ENCODE measurements at places on chromosomes 2 and 18. TPM values are rescaled to one million over a fixed set of nuclear protein-coding genes. Genes with fewer than 3 reads are reported as not detected.
A peak's percentile ranks its signal among the peaks of the same experiment; 100 is the strongest.

TOGARAM2 gene
- 2.4 TPM for polyA plus RNA-seq

PXDN gene
- 154 TPM for polyA plus RNA-seq

AMER3 gene
- 0.03 TPM for polyA plus RNA-seq

- DNase-seq, result no peak
Observed at GRCh38 chr2:210715560-210716082, 159.2 kb downstream of the CPS1 start.

DNA sequence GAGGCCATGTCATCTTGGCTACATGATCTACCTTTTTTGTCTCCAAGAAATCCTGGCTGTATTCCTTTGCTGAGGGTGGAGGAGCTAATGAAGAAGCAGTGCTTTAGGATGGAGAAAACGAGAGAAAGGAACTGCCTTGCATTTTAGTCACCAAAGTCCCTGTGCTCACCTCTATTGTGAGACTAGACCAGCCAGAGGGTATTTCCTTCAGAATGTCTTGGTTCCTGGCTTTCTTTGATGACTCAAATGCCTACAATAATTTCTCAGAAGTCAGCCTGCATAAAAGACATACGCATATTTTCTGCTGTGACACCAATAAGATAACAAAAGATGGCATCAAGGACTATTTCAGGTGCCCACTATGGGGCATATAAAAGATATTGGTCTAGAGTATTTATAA lies 10.8 kb downstream of the SF3B6 start:
- no peak for DNase-seq

DNA sequence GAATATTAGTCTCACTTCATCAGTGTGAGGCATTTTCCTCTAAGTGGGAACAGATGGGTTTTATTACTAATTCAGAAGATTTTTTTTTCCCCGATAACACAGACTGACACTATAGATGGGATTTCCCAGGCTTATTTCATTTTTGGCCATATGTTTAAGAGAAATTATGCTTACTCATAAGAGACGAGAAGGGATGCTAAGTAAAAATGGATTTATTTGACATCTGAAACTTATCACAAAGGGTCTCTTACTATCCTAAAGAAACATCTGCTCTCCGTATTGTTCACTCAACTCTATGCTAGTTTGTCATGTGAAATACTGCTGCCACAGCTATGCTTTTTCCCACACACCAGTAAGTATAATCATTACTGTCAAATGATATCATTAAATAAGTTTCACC lies 1476.3 kb downstream of the LRP1B start:
- no peak for DNase-seq

- DNase-seq, result no peak
Observed at GRCh38 chr2:109265369-109265768, 136.4 kb downstream of the SH3RF3 start.

GRCh38 chr2:164542581-164543021 lies 78.7 kb downstream of the GRB14 start:
- DNase-seq, result no peak

DNA sequence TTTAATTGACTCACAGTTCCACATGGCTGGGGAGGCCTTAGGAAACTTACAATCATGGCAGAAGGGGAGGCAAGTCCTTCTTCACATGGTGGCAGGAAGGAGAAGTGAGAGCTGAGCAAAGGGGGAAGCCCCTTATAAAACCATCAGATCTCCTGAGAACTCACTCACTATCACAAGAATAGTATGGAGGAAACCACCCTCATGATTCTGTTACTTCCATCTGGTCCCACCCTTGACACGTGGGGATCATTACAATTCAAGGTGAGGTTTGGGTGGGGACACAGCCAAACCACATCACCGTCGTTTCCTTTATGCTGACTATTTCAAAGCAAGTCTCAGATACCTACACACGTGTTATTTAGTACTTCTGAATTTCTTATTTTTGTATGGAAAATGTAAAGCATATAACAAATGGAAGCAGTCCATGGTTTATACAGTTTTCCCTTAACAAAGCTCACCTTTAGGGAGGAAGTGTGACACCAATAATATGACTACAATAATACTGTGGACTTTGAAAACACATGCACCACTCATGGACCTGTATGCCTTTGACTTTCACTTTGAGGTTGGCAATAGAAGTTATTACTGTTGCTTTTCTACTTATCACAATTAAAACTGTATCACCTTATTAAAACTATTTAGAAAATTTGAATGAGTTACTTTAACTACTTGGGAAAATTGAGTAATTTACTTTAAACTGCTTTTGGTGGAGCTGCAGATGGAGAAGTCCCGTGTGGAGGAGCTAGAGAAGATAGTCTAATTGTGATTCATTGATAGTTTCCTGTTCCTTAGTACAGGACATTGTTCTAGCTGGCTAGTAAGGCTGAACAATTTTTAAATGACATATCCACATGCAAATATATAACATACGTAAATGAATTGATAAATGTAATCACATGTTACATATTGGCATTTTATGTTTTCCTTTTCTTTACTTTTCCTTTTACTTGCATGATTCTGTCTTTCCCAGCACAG lies 37.3 kb downstream of the MTCL1 start:
- no peak for DNase-seq

DNA sequence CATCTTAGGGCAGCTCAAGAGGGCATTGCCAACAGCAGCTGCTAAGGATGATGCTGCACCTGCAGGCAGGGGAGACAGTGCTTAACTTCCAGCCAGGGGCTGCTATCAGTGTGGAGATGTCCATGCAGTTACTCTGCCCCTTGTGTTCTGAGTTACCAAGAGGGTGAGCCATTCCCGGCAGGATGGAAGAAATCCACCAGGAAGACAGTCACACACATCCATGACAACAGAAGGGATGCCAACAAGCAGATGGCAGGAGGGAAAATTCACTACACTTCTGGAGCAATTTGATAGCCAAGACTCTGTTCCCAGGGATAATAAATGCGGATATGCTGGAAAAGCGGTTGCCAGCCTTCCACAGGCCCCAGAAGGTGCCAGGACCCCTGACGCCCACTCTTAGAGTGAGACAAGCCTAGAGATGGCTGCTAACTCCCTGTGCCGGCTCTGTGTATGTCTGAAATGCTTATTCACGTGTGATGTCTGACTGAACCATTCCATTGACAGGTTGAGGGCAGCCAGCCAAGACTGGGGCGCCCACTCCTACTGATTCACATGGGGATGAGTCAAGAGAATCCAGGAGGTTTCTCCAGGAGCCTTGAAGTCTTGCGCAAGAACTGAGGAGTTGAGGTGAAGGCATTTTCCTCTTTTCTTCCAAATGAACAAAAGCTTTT lies 24.5 kb downstream of the LOXHD1 start:
- no peak for DNase-seq

DNA sequence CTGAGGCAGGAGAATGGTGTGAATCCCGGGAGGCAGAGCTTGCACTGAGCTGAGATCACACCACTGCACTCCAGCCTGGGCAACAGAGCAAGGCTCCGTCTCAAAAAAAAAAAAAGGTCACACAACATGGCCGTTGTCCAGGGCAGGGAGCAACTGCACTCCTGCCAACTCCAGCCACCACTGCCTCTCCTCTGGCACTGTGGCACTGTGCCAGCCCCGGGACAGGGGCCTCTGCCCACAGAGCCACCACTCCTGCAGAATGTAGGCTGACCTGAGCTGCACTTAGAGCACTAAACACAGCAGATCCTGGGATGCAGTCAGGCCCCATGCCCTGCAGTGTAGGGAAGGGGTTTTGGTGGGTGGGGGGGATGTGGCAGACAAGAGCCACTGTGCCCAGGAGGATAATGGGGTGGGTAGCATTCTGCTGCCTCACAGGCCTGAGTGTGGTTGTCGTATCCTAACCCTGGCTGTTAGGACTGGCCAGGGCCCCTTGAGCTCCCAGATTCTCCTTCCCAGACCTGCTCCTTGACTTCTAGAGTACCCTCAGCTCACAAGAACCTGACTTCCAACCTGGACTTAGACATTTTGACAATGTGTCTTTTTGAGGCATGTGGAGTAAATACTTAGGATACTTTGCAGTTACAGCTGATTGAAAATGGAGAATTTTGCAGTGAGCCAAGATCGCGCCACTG lies 69.4 kb upstream of the SH3RF3 start:
- DNase-seq, result no peak

- no peak for DNase-seq
Observed at GRCh38 chr2:25586726-25587144, 86.6 kb downstream of the DTNB start.

- DNase-seq, result peak; percentile 57
Observed at GRCh38 chr2:163736433-163737189, 803 bp upstream of the FIGN start.

DNA sequence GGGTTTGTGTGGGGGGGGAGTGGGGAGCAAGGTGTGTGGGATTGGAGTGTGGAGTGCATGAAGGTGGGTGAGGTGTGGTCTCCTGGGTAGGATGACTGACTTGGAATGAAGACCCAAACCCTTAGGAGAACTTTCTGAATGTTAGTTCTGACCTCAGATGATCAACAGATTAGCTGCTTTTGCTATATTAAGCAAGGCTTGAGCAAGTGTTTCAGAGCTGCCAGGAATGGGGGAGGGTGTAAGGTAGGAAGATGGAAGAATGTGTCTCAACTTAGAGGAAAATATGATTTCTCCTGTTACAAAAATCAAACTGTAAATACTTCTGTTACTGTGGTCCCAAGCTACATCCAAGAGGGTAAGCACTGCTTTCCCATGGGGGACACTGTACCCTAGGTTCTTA lies 273.6 kb downstream of the TGIF1 start:
- DNase-seq, result no peak

GRCh38 chr2:58441643-58442042 lies 200.5 kb upstream of the FANCL start:
- no peak for DNase-seq

DNA sequence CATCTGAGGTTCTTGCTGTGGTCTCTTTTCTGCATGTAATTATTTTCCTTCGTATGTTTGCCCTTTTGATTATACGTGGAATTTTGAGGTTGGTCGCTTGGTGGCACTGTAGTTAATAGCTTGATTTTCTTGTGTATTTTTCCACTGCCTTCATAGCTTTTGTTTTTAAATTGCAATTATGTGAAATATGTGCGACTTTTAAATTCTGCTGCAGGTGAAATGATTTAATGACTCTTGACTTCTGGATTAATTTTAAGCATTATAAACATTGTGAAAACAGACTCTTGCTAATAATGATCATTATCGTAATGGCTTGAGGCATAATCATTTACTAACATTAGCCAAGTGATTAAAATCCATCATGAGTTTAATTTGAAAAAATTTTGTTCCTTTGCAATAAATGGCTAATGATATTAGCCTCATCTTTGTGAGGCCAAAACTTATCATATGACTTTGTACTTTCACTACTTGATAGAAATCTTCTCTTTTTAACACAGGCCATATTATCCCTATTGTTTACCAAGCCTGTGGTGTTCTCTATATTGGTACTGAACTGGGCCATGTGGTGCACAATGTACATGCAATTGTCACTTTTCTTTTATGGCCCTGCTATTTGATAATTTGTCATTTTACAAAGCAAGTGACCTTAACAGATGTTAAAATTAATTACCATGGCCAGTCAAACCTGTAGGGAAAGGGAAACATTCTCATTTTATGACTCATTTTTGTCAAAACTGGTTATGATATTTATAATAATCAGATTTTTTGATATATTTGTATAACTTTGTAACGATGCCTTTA lies 62.8 kb upstream of the NEUROD1 start:
- DNase-seq, result peak; percentile 67

GRCh38 chr2:186017278-186017677 lies 278.7 kb downstream of the FSIP2 start:
- DNase-seq, result no peak

DNA sequence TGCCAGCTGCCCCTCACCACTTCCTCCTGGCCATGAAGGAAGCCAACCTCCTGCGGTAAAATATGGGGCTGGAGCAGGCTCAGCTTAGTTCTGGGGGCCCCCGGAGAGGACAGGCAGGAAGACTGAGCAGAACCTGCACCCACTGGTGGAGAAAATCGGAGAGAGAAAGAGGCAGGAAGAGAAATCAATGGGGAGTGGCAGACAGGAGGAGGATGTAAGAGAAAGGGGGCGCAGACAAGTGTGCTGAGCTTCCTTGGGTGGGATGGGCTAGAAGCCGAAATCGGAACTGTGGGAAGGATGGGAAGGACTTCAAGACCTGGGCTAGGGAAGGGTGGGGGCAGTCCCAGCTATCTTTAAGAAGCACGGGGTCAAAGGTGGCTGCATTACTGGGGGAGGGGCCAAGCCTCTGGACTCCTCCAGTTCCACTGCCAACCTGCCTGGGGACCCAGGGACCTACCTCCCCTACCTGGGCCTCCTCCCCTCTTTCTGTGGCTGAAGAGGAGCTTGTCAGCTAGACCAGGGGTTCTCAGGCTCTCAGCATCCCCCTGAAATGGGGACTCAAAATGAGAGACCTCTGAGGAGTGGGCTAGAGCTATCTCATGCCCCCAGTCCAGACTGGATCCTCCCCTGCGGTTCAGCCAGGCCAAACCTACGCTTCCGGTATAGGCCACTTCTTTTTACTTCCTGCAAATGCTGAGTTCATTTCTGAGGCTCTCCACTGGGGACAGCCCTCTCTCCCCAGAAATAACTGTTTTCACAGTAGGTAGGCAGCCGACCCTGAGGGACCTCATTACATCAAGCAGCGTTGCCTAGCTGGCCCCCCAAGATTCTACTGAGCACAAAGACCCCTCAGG lies 33.6 kb upstream of the B3GNT7 start:
- DNase-seq, result no peak

DNA sequence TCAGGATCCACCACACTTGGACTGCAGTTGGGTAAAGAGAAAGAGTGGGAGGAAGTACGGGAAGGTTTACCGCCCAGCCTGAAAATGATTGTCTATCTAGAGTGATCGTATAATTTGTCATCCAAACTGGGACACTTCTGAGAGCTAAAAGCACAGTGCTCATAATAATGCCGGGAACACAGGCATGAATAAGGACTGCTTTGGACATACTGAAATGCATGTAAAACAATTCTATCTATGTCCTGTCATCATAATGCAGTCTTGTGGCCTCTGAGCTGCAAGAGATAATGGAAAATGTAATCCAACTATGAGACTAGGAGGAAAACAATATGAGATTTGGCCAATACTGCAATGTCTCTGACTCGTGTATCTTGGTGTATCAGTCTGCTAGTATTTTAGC lies 435.5 kb downstream of the SOX11 start:
- DNase-seq, result no peak

GRCh38 chr18:24014986-24015638 lies 558 bp downstream of the TTC39C start:
- peak; percentile 38 for DNase-seq

DNA sequence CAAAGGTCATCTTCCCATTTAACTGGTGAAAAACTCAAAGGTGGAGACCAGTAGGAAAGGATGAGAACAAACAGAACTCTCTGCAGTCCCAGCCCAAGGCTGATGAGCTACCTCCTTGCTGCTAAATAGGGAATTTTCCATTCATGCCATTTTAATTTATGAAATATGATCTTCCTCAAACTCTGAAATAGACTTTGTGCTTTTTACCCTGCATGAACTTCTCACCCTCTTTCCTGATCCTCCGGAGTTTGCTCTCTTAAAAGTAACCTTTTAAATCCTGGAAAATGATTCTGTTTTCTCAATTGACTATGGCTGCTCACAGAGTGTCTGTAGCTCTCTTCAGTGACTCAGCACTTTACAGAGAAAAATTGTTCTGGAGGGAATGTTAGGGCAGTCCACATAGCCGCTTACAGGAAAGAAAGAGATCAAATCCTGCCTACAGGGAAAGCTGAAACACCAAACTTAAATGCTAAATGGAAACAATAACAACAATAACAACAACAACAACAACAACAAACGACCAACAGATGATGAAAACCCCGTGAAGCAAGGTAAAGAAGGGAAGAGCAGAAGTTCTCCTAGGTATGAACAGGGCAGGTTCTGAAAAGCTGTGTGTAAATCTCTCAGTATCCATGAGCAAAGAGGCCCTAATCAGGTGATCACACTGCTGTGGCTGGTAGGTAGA lies 79.8 kb upstream of the SESTD1 start:
- no peak for DNase-seq

Measured in left kidney (tissue), 8 donors.